ENCODE measurements at places on chromosomes 1 and 21.

DNA sequence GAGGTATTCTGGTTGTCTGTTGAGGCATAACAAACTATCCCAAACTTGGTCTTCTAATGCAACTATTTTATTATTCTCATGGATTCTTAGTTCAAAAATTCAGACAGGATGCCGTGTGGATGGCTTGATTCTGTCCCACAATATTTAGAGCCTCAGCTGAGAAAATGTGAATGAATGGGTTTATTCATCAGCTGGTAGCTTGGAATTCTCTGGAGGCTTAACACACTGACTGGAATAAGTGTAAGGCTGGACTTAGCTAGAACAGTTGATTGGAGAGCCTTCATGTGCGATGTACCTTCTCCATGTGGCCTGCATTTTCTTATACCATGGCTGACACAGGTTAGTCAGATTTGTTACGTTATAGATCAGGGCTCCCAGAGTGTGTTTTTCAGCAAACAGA lies 30.8 kb downstream of the TNNI3K start:
- DNase-seq, result no peak

GRCh38 chr1:171663036-171663853 lies 10.8 kb upstream of the MYOC start:
- DNase-seq, result no peak

- no peak for DNase-seq
Observed at GRCh38 chr1:206672844-206673758, 11.6 kb upstream of the MAPKAPK2 start.

DNA sequence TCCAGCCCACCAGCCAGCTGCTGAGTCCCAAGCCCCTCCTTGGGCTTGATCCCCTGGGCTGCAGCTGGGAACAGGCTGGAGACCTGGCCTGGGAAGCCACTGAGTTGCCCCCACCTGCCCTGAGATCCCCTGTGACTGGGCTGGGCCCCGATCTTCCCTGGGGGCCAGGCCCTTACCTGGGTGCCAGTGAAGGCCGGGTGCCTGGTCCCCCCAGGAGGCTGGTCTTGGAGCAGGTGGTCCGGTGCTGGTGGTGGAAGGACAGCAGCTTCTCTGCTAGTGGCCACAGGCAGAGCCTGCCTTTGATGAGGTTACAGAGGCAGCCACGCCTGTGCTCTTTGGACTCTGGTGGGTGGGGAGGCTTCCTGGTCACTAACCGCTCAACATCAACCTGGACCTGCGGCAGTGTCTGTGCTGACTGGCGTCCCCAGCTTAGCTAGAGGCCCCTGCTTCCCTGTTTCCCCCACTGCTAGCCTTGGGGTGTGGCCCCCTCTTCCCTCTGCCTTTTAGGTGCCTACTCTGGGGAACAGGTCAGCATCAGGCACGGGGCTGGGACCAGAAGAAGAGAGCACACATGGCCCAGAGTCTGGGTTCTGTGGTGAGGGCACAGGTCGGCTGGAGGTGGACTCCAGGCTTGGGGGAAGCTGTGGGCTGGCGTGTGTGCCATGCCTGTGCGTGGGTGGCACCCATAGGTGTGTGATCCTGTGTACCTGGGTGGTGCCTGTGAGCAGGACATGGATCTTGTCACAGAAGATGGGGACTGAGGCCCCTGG lies at the start of gene EPS8L3:
Gene EPS8L3, minus strand, starts transcription at position 278 of the 770 bp plus-strand sequence. CDS start 2,174 bp downstream, outside the sequence.
- DNase-seq, result no peak

DNA sequence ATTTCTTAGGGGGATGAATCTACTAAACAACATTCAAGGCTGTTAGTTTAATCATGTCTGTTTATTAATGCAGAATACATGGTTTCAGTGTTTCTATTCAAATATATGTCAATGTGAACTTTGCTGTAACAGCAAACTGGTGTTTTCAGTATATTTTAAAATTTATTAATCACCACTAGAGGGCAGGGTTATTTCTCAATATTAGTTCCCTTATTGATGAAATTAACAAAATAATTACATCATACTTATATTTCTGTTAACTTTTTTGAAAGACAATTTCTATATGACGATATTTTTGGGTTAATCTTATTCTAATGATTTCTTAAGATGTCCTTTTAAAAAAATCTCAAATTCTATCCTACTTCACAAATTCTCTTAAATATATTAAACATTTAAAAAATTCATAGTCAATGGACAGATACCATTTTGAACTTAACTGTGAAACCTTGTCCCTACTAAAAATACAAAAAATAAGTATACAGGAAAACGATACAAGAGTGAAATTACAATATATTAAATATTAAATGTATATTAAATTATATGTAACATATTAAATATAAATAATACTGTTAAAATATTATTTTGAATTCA lies 1034.1 kb upstream of the PRMT6 start:
- DNase-seq, result no peak
